ENCODE measurements at places on chromosomes 7 and 10.

- DNase-seq, result no peak
These were observed 4.0 kb downstream of the ARHGAP22 start for GRCh38 chr10:48600645-48601505.

- no peak for DNase-seq
These were observed 21.7 kb upstream of the KEL start for GRCh38 chr7:142983825-142984224.

GRCh38 chr10:59905731-59906416 lies 482 bp downstream of the CCDC6 start:
- peak; percentile 73 for DNase-seq

DNA sequence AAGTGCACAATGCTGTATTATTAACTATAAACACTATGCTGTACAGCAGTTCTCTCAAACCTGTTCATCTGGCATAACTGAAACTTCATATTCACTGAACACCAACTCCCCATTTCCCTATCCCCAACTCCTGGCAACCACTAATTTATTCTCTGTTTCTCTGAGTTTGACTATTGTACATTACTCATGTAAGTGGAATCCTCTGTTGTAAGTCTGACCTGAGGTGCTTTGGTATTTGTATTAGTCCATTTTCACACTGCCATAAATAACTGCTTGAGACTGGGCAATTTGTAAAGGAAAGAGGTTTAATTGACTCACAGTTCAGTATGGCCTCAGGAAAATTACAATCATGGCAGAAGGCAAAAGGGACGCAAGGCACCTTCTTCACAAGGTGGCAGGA lies 266.3 kb downstream of the PPP1R3A start:
- no peak for DNase-seq

GRCh38 chr10:116522803-116523381 lies 22.8 kb upstream of the PNLIP start:
- DNase-seq, result no peak

GRCh38 chr7:99642027-99642426 lies 25.3 kb downstream of the ZSCAN25 start:
- DNase-seq, result no peak

- DNase-seq, result no peak
These were observed 94.1 kb downstream of the TCF7L2 start for GRCh38 chr10:113044016-113044755.

GRCh38 chr7:33578166-33578565 lies 327.2 kb upstream of the BMPER start:
- DNase-seq, result no peak

- DNase-seq, result no peak
These were observed 90.8 kb downstream of the ELAPOR2 start for GRCh38 chr7:86968618-86969017.

- no peak for DNase-seq
These were observed 61.4 kb downstream of the ZRANB1 start for GRCh38 chr10:125003146-125003900.

DNA sequence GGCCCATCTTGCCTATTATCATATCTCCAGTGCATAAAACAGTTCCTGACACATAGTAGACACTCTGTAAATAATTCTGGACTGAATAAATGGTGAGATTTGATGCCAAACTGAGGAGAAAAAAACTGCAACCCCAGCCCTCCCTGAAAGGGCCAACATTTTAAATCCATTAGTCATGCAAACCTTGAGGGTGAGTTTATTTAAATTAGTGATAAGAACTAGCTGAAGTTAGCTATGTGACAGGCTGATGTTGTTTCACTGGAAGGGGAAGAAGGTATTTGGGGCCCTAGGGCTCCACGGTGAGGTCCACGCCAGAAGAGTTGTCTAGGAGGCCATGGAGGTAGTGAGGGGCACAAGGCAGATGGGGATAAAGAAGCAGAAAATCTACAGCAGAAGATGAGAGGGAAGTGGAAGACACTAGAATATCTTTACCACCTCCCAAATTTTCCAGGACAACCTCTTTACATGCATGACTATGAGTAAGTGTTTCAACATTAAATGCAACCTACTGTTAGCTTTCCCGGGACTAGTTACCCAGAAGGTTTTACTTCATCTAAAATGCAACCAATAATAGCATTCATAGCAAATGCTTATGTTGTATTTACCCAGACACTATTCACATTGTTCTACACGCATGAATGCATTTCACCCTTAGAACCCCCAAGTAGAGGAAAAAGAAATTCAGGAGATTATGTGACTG lies 183.2 kb upstream of the LYZL1 start:
- DNase-seq, result no peak

DNA sequence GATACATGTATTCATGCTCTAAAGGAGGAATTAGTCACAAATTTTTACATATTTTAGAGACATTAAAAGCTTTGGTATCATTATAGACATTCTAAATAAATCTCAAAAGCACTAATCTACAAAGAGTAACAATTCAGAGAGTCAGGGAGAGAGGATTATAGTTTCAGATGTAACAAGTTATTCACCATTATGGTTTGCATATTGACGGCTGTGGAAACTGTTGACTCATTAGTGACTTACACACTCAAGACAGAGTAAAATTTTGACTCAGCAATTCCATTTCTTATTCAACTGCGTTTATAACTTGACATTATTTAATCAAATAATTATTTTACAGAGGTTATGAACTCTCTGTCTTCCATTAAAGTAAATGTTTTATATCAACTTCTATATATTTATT lies 95.4 kb upstream of the SEMA3C start:
- no peak for DNase-seq

DNA sequence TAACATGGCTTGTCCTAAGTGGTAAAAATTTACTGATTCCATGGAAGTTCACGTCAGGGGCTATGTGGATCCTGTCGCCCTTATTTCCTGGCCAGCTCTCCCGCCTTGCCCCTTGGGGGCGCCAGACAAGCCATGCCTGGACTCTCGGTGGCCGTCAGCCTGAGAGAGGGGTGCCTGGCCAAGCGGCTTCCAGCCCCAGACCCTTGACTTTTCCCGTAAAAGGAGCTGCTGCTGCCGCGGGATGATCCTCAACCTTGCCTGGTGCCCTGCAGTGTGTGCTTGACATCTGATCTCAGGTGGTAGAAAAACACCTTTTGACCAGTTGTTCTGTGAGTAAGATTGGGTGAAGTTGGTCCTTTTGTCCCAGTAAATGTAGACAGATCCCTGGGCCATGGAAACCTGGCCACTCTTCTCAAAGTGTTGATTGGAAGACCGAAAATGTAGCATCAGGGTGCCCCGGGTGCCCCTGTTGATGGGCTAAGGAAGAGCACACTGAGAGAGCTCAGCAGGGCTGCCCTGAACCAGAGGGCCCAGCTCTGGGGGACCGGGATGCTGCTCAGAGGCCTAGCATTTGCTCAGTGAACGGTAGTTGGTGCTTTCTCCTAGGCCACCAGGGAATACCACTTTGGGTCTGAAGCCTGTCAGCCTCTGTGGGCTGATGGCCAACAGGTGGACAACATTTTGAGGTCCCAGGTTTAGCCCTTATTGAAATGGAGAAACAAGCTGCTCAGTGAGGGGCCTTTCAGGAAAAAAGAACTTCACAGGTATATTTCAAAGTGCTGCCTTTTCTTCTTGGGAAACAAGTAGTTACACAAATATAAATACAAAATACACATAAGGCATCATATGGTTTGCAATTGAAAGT lies 162.5 kb downstream of the LRMDA start:
- peak; percentile 47 for DNase-seq

GRCh38 chr7:130875265-130875741 lies 141.3 kb upstream of the KLF14 start:
- DNase-seq, result peak; percentile 48

DNA sequence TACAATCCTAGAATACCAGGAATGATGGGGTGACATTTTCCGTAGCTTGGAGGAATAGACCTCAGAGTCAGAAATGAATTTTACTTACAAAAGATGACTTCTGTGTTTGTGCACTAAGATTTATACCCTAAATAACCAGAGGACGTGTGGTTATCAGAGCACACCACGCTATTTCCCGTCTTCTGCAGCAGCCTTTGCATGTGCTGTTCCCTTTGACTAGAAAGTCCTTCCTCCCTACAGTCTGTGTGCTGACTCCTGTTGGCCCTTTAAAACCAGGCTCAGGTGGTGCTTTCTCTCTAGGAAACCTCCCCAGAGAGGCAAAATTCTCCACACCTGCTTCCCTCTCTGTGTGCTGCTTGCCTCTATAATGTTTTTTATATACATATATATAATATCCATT lies 73.3 kb upstream of the SMNDC1 start:
- no peak for DNase-seq

- no peak for DNase-seq
These were observed 87.3 kb upstream of the STEAP1B start for GRCh38 chr7:22587322-22587721.

DNA sequence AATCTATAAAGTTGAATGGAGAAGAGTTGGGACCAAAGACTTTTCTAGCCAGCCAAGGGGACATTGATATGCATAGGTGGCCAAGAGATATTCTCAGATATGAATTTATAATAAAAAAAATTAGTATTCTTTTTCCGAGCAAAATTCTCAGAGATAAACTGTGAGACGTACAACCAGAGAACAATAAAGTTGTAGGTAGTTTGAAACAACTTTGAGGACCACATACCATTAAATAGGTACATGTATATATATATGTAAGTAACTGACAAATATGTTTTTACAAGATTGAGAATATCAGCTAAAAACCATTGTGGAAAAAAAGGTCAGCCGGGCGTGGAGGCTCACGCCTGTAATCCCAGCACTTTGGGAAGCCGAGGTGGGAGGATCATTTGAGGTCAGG lies 56.5 kb downstream of the EXOC4 start:
- DNase-seq, result no peak

GRCh38 chr10:18094793-18095192 lies 45.4 kb upstream of the CACNB2 start:
- DNase-seq, result no peak

DNA sequence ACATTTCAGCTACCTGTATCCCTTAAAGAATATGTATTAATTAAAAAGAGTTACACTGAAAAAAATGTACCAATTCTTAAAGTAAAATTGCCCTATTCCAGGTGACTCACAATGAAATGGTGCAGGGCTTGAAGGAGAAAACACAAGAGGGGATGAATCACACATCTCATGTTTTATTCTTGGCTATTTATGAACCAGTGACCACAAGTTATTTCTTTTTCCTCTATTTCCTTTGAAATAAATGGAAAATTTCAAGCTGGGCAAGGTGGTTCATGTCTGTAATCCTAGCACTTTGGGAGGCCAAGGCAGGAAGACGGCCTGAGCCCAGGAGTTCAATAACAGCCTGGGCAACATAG lies 106.8 kb downstream of the UBE2H start:
- DNase-seq, result no peak

DNA sequence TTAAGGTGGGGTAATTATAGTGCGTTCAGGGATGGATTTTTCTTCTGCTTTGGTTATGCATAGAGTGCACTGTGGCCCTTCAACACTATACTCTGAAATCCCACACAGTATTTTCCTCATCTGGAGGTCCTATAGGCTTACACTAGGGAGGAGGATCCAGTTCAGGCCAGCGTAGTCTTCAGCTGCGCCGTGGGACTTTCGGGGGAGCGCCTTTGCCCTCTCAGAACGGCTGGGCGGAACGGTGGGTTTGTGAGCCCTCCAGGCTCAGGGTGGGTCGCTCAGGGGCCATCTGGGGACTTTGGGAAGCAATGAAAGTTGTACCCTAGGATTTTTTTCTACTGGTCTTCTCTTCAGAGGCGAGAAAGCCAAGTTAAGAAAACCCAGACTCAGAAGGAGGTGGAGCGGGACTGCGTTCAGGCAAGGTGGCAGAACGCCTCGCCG lies 652 bp upstream of the VPS26A start:
- DNase-seq, result no peak

DNA sequence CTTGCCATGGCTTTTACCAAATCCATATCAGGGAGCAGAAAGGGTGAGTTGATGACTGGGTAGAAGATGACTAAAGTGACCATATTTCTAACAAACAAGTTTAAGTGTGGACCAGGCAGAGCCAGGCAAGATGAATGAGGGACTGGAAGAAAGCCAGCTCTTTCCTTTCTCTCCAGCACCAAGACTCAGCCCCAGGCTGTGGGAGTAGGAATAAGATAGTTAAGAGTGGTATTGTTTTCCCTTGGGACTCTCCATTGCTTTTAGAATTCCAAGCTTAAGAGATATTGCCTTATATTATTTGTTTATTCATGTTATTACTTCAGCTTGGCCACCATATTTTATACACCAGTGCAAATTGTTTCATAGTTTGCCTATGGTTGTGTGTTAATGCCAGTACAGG lies 28.8 kb upstream of the TSPAN33 start:
- no peak for DNase-seq

Measured in right kidney (tissue), 9 donors.